ENCODE measurements at places on chromosomes 2 and 18.
A peak's percentile ranks its signal among the peaks of the same experiment; 100 is the strongest.

- DNase-seq = no peak
Observed at GRCh38 chr2:143611336-143611735, 482.1 kb downstream of the ARHGAP15 start.

DNA sequence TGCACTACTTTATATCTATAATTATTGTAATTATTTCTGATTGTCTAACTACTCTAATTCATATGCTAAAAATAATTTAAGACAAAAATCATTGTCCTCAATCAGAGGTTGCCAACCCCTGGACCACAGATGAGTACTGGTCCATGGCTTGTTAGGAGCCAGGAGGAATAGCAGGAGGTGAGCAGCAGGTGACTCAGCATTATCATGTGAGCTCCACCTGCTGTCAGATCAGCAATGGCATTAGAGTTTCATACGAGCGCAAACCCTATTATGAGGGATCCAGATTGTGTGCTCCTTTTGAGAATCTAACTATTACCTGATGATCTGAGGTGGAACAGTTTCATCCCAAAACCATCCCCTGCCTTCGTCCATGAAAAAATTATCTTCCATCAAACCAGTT is 1434.4 kb downstream of the LRP1B start:
- no peak for DNase-seq

- DNase-seq = no peak
Observed at GRCh38 chr2:156891609-156892008, 365.9 kb upstream of the GALNT5 start.

GRCh38 chr2:37091873-37092272 is 7.6 kb downstream of the GPATCH11 start:
- DNase-seq = no peak

- no peak for DNase-seq
Observed at GRCh38 chr2:149656996-149657395, 69.4 kb upstream of the MMADHC start.

DNA sequence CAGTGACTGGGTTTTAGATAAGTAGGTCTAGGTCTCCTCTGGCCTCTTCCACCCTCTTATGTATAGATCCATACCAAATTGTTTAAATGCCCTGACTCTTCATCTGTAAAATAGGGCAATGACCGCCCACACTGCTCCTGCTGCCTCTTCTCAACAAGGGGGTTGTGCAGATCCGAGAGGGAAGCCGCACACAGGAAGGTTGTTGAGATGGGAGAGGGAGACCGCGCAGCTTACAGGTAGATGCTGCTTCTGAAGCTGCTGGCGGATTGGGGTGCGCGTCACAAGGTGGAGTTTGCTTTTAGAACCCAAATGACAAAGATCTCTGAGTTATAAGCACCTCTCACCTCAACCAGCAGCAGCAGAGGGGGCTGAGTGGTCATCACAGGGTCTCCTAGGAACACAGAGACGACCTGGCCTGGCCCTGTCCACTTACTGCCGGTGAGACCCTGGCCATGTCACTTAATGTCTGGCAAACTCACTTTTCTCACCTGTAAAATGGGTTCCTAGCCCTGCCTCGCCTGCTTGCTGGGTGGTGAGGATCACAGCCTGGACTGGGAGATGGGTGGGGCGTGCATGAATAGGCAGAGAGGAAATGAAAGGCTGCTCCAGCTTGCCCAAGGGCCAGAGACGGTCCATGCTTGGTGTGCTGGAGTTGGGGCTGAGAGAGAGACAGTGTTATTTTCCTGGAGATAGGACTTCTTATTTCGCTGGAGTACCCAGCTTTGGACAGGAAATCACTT is 251.3 kb downstream of the EIPR1 start:
- no peak for DNase-seq

DNA sequence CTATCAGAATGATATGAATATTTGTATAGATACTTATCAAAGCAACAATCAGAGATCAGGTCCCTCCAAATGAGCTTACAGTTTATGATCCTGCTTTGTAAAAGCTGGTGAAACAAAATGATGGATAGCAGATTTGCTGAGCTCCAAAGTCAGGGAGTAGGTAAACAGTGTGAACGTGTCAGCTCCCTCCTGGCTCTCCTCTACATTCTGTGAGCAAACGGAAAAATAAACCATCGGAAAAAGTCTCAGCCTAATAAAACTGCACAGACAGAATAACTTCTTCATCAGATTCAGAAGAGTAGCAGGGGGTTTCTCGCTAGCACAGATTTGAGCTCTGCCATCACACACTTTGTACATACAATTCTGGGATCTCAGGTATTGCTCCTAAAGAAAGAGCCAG is 51.3 kb downstream of the BCL11A start:
- DNase-seq = no peak

DNA sequence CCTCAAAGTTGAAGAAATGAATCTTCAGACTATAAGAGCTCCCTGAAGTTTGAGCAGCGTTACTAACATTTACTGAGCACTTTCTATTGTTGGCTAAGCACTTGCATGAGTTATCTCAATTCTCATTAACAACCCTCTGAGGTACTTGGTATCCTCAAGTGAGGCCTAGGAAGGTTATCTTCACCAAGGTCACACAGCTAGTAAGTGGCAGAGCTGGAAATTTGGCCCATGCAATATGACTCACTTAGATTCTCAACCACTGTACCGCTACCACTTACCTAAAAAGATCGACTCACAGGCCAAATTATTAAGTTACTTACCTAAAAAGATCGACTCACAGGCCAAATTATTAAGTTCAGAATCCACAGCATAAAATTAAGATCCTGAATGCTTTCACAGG is 8.7 kb upstream of the METAP1D start:
- DNase-seq = no peak

DNA sequence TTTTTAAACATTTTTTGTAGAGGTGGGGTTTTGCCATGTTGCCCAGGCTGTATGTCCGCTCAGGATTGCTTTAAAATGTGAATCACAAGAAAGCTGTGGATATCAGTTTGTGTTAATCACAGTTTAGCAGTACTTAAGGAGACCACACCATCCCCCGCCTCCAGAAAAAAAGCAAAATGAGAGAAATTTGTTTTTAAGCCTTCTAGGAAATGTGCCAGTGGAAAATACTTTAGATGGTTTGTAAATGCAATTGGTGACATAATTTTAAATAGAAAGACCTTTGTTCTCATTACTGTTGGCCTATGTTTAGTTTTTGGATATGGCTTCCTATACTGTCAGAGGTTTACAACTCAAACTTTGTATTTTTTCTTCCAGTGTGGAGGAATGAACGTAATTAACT is 27.0 kb downstream of the GCA start:
- no peak for DNase-seq

- DNase-seq = no peak
Observed at GRCh38 chr2:45902781-45903375, 251.4 kb downstream of the PRKCE start.

GRCh38 chr18:79458131-79458838 is 62.6 kb downstream of the NFATC1 start:
- DNase-seq = no peak

GRCh38 chr2:237669628-237670392 is 42.4 kb downstream of the LRRFIP1 start:
- DNase-seq = no peak

DNA sequence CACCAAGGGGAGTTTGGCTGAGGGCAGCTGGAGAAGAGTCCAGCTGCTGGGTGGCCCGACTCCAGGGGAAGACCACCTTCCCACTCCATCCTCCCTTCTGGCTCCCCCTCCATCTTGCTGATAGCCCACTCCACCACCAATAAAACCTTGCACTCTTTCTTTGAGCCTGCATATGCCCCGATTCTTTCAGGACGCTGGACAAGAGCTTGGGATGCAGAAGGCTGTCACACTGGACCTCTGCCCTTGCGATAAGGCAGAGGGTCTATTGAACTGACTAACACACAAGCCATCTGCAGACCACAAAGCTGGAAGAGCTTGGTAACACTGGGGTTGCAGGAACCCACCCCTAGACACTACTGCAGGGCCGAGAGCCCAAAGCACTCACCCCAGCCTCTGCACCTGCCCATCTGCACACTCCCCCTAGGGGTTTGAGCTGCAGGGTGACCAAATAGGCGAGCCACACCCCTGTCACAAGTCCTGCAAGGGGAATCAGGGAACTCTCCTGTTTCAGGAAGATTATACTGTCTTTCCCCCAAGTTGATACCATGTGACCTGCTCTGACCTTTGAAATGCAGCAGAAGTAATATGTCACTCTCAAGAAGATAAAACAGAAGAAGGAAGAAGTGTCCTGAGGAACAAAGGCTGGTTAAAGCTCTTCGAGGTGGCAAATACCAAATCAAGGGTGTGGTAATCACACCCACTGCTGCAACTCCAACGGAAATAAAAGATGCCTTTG is 70.5 kb downstream of the SMAD4 start:
- no peak for DNase-seq

- DNase-seq = no peak
Observed at GRCh38 chr2:116724550-116724949, 1089.9 kb upstream of the DDX18 start.

GRCh38 chr2:66305718-66306117 is 129.2 kb upstream of the MEIS1 start:
- DNase-seq = no peak

GRCh38 chr2:128360711-128361110 is 42.0 kb upstream of the HS6ST1 start:
- no peak for DNase-seq

- no peak for DNase-seq
Observed at GRCh38 chr2:96091711-96092572, 24.4 kb downstream of the ADRA2B start.

DNA sequence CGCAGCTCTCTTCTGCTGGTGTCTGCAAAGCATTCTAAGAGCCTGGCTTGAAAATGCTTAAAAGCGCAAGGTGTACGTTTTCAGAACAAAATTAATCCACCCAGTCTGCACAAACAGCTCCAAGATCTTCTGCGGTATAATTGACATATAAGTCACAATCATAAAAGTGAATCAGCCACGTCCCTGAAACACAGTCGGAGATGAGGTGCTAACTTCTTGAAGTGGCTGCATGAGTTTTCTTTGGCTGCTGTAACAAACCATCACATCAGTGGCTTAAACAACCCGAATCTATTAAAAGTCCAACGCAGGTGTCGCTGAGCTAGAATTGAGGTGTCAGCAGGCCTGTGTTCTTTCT is 32.6 kb downstream of the ARL4C start:
- no peak for DNase-seq

GRCh38 chr2:241469746-241470145 is 38.6 kb downstream of the STK25 start:
- no peak for DNase-seq

- DNase-seq = no peak
Observed at GRCh38 chr18:13831864-13832508, 8.0 kb downstream of the MC5R start.

- DNase-seq = peak; percentile 83
Observed at GRCh38 chr2:64609227-64609941, 44.3 kb downstream of the SERTAD2 start.

GRCh38 chr2:174332217-174332963 is 2.4 kb upstream of the SP9 start:
- DNase-seq = no peak

DNA sequence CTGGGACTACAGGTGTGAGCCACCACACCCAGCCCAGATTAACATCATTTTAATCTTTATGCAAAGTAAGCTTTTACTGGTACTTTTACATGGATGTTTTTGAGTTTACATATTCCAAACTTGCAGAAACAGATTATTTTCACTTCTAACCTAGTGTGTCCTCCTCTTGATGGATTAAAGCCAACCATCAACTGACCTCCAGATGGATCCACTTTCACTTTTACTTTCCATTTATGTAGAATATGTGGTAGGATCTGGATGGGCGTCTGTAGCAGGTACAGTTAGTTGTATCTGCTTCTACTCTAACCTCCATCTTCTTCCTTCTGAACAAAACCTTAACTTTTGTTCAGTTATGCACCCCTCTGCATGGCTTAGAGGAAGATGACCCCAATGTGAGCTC is 264.1 kb downstream of the CDH20 start:
- no peak for DNase-seq

Measured in erythroblast (primary cell).